NCI-H524 (cell line): ENCODE measurements at places on chromosomes 1 and 21.

- DNase-seq = no peak
Observed at GRCh38 chr21:35036465-35037383, 12.4 kb downstream of the RUNX1 start.

DNA sequence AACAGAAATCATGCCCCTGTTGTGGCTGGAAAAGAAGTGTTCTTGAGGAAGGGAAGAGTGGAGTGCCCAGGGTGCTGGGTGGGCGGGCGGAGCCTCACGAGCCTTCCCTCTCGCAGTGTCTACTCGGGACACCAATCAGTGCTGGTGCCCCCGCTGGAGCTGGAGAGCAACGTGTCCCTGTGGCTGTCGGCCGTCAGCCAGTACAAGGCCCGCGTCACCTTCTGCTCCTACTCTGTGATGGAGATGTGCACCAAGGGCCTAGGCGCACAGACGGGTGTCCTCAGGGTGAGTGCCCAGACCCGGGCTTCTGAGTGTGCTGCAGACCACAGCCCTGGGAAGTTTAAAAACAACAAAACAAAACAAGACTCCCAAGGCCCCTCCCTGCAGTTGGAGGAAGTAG, 47.4 kb downstream of the S100B start:
- DNase-seq = no peak

GRCh38 chr1:97084546-97084945, 363.0 kb downstream of the PTBP2 start:
- no peak for DNase-seq

- no peak for DNase-seq
Observed at GRCh38 chr1:3746389-3746829, 5.8 kb upstream of the CCDC27 start.
